Stomach (tissue), 19 donors: ENCODE measurements at places on chromosomes 1 and 21. TPM values are rescaled to one million over a fixed set of nuclear protein-coding genes. Genes with fewer than 3 reads are reported as not detected.

DNA sequence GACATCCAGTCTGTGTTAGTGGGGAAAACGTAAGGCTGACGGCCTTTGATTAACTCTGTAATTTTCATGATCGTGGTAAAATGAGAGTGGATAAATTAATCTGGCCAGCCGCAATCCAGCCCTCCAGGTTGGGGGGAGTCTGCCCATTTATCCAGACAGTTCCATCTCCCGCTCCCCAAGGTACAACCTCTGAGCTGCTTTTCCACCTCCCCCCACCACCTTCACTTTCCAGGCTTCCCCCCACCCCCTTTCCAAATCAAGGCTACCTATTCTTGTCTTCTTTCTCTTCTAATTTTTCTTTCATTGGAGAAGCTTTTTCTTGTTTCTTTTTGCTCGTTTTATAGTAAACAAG lies 6.0 kb downstream of the MIER1 start:
- DNase-seq = no peak

DNA sequence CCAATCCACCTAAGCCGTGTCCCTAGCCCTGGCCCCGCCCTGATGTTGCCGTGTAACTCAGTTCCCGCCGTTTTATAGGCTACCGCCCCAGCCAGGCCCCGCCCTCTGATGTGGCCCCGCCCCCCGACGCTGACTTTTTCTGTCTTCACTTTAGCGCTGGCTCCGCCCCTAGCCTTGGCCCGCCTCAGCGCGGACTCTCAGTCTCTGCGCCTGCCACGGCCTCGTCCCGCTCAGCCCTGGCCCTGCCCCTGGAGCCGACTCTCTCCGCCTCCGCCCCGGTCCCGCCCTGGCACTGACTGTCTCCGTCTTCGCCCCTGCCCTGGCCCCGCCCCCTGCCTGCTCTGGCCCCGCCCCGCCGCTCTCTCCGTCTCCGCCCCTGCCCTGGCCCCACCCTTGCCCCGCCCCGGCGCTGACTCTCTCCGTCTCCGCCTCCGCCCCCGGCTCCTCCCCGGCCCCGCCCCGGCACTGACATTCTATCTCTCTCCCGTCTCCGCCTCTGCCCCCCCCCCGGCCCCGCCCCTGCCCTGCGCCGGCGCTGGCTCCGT lies 5.2 kb downstream of the MATN1 start:
- peak; percentile 99 for DNase-seq

GRCh38 chr1:152654110-152654509 lies 9.1 kb upstream of the LCE2D start:
- DNase-seq = peak; percentile 81

DNA sequence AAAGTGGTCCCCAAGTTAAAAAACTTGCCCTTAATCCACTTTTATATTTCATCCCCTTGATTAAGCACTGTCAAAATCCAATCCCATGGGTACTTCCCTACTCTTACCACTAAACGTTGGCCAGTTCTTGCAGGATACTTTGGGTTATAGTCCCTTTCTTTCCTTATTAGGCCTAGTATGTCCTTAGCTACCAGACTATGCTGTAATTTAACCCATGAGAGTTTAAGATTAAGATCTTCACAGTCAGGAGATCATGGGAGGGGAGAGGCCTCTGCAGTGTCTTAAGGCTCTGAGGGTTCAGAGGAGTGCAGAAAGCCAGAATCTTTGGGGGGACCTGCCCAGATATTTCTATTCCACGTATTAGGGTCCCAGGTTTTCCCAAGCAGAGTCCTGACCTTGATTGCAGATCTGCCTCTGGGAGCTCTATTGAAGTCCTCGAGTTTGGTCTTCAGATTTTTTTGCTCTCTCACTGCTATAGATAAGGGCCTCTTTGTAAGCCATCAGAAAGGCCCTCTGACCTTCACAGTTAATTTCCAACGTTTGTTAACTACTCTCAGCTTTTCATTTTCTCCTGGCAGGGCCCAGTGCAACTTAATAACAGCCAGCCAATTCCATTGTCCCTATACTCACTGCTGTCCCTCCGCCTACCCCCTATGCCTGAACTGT lies 9.0 kb upstream of the CGN start:
- DNase-seq = no peak

DNA sequence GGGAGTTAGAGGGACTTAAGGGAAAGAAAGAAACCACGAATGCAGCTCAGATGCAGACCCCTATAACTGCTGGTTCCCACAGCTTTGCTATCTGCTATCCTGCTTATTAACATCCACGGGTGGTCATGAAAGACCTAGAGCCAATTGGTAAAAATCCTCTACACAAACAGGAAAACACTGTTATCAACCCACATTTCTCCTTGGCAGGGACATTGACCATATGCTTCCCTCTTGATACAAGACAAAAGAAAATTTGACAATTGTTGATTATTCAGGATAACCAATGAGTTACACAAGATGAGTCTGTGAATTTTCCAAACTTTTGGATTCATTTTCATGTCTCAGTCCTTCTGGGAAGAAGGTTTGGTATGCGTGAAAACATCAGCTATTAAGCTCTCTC lies 90.4 kb downstream of the TIAM1 start:
- DNase-seq = no peak

DNA sequence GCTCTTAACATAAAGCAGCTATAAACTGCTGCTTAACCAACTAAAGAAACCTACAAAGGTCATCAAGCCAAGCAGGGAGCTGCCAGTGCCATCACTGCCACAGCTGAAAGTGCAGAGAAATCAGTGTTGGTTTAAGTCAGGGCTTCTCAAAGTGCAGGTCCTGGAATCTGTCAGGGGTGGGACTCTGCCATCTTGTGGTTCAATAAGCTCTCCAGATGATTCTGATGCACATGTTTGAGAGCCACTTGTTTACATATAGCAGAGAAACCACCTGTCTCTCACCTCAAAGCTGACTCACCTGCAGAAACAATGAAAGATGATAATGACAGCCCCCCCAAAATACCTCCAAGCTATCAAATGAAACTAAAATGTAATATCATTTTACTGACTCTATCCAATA lies 49.3 kb downstream of the SH3GLB1 start:
- DNase-seq = peak; percentile 14

The SPRR1A gene
- total RNA-seq = not detected

The KCNC4 gene
- total RNA-seq = 16.5 TPM

The SH3D21 gene
- total RNA-seq = 120 TPM

The C1orf226 gene
- total RNA-seq = 4.3 TPM

The TMEM222 gene
- 16.5 TPM for total RNA-seq

The AMY1C gene
- total RNA-seq = not detected

The CDC42BPA gene
- 198 TPM for total RNA-seq
